ENCODE measurements at places on chromosomes 7 and 10.

DNA sequence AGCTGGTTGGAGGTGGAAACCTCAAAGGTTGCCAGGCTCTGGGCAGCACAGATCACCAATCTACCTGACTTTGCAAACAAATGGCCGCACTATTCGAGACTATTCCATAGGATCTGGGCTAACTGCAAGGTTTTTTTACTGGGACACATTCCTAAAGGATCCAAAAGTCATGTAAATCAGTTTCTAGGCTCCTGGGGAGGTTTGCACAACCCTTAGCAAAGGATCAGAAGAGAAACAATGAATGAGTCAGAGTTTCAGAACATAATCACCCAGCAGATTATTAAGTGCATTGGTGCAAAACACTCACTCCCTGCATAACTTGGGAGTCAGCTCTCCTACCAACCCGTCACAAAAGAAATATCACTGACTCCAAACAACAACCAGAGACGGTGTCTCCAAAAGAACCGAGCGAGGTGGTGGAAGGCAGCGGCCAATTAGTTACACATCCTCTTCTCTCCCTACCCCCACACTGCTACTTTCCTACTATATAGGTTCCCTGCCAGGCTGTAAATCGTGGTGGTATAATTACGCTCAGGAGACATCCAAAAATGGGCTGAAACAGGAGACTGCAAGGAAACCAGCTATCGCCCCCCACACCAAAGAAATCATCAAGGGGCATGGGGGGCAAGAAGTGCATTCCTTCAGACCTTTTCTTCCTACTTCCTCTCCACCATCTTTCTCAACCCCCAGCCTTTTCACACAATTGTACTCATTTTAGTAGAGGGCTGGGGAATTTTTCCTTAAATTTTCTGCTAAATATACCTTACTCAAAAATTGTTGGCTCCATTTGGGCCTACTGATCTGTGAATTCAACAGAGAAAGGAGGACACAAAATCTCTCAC lies 3.2 kb downstream of the UBE2H start:
- peak; percentile 57 for DNase-seq

DNA sequence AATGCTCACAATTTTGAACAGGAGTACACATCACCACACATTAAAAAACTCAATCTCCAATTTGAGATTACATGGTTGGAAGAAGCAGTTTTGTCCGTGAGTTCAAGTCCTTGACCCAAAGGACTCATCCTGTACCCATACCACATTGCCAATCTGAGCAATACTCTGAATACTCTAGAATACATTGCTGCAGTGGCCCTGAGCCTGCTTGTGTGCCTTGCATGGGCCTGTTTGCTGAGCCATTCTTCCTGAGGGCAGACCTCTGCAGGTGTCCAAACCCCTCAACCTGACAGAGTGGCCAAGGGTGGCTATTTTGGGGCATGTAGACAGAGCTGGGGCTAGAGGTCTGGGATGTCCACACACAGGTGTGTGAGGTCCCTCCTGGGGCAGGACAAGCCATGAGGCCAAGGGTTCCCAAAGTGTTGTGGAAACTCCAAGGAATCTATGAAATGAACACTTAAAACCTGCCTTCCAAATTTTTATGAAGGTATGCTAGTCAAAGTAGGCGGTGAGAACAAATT lies 15.5 kb downstream of the AGMO start:
- no peak for DNase-seq

DNA sequence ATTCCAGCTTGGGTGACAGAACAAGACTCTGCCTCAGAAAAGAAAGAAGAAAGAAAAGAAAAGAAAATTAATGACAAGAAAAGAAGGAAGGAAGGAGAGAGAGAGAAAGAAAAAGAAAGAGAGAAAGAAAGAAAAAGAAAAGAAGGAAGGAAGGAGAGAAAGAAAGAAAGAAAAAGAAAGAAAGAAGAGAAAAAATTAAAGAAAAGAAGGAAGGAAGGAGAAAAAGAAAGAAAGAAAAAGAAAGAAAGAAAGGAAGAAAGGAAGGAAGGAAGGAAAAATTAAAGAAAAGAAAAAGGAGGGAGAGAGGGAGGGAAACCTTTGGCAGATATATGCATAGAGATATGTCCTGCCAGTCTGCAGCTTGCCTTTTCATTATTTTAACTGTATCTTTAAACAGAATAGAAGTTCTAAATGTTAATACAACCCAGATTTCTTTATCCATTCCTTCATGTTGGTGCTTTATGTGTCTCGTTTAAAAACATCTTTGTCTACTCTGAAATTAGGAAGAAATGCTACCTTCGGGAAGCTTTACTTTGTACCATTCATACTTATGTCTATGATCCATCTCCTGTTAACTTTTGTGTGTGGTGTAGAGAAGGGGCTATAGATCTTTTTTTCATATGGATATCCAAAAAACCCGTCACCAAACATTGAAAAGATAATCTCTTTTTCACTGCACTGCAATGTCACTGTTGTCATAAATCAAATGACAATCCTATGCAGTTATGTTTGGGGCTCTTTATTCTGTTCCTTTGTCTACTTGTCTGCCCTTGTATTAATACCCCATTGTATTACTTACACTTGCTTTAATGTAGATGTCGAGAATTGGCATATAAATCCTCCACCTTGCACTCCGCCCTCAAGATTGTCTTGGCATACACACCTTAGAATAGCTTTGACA lies 70.8 kb downstream of the VSTM4 start:
- no peak for DNase-seq

- DNase-seq = no peak
Observed at GRCh38 chr7:40551685-40552576, 417.1 kb downstream of the SUGCT start.

- no peak for DNase-seq
Observed at GRCh38 chr7:98493030-98493778, 92.3 kb upstream of the BAIAP2L1 start.

DNA sequence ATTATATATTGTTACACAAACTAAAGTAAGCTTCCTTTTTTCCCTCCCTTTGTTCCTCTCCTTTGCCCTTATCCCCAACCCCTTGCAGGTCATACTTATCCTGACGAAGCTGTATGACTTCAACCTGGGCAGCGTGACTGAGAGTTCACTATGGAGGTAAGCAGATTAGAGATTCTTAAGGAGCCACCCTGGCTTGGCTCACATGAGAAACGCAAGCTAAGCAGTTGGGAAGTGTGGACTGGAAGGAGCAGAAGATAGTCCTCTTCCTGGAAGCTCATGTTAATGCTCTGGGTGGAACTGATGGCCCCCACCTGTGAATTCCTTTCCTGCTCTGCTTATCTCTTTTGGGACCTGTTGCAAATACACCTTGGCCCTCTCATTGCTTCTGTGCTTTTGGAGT lies 201.6 kb downstream of the SORCS3 start:
- DNase-seq = no peak
